Skeletal muscle cell (primary cell): ENCODE measurements at places on chromosomes 4 and X.

DNA sequence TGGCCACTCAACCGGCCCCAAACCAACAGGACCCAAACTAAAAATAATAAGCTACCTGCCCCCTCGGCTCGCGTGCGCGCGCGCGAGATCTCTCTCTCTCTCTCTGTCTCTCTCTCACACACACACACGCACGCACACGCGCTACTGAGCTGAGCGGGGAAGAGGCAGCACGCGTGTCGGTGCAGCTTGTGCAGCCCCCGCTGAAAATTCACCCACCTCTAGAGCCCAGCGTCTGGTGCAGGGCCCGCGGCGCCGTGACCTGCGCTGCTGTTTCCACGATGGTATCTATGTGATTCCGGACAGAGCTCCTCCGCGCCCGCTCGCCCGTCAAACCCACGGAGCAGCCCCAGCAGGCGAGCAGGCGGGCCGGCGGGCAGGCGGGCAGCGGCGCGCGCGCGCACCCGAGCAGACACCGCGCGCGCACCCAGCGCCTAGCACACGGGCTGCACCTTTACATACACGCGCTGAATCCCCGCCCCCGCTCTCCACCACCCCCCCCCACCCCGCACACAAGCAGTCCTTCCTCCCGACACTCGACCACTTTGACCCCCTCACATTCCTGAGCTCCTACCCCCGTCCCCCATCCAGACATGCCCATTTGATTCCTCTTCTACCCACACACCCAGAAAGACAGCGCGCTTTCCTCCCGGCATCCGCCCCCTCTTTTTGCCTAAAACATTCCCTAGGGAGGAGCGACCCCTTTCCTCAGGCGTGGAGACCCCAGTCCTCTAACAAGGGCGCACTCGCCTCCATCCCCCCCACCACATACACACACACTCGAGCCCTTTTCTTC lies 1.0 kb downstream of the SLITRK4 start:
- no peak for DNase-seq

GRCh38 chr4:156977435-156978160 lies 6.0 kb upstream of the PDGFC start:
- DNase-seq = peak; percentile 94

- DNase-seq = no peak
Observed at GRCh38 chr4:1883583-1883982, 12.4 kb downstream of the NSD2 start.

DNA sequence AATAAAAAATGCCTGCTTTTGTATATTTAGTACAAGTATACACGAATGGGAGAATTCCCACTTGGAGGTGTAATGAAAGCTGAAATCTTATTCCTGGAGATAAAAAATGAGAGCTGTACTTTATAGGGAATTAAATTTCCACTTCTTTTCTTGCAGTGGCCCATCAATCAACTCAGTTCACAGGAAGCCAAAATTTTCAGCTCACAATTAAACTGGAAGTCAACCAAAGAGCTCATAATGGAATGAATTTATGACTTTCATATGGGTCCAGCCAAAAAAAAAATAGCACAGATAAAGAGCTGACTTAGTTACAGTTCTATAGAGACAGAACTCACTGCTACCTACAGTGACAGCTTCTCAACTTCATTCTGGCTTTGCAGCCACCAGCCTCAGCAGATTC lies 115.2 kb upstream of the TBC1D9 start:
- DNase-seq = no peak

GRCh38 chrX:2595258-2595657 lies 94.5 kb upstream of the DHRSX start:
- no peak for DNase-seq

GRCh38 chrX:107718156-107718621 lies 57.4 kb downstream of the TSC22D3 start:
- peak; percentile 63 for DNase-seq

DNA sequence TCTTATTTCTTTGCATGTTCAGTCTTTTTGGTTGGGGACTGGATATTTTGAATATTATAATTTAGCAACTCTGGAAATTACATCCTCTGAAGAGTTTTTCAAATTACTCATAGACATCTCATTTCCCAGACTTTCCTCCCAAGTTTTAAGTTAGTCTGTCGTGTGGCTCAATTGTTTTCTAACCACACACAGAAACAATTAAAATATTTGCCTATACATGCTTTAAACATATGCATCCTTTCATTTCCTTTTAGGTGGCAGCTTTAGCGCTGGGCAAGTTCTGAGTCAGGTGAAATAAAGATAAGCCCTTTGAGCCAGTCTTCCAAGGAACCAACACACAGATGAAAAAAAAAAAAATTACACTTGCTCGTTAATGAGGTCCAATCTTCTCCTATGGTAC lies 307.0 kb upstream of the SPOCK3 start:
- DNase-seq = no peak

DNA sequence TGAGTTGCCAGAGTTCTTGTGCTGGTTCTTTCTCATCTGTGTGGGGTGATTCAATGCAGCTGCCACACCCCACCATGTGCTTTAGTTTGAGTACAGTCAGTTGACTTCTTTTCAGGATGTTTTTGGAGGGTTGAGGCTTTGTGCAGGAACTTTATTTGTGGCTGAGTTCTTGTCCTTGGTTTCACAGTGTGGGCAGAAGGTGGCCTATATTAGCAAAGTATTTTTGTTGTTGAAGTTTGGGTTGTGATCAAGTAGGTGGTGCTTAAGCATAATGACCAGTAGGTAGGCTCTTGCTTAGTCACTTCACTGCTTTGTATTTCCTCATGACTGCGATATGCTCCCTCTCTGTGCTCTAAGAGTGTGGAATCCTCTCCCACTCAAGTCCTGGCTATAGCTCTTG lies 80.3 kb downstream of the ARHGAP24 start:
- DNase-seq = peak; percentile 23

DNA sequence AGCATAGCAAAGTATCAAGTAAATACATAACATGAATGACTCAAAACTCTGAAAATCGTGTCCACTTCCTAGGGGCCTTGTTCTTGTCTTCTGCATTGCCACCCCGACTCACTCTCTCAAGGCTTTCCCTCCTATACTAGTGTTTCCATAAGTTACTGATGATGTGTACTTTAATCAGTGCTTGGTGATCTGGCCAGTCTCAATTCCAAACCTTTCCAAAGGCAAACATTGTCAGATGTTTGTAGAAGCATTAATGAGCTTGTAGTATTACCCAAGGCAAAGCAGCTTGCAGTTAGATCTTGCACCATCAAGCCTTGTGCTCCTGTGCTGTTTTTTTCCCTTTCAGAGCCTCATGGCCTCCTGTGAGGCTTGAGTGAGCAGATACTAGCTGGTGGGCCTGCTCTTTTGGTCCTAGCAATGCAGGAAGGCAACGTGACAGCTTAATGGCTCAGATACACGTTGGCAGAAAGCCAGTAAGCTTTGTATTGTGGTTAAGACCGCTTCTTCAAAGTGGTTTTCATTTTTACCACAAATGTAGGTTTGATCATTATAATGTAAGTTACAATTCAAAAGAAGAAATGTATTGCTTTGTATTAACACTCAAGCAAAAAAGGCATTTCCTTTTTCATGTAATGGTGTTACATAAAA lies 51.8 kb downstream of the RBPJ start:
- DNase-seq = peak; percentile 44

GRCh38 chrX:13923845-13924244 lies 105.8 kb downstream of the GEMIN8 start:
- DNase-seq = no peak

DNA sequence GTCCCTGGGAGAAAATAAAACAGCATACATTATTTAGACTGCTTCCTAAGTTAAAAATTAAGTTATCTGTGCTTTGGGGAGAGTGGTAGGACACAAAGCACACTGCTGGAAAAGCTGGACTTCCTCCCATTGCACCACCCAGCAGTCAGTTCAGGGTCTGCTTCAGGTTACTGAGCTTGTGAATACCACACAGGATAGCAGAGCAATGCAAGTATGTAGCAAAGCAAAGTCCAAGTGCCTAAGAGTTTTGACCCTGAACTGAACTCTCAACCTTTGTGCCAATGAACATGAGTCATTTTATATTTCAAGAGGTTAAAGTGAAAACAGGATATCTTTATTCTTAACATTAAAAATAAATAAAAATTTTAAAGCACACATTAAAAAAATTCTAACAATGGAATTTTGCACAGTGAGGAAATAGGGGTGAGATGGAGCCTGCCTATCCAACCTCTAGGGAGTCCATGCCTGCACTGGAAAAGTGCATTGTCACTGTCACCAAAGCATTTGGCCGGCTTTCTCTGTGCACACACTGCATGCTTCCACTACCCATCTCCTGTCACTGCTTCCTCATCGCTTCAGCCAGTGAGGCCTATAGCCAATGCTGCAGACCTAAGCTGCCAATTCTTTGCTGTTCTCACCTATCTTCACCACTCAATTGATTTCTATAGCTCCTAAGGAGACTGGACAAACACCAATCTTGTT lies 50.9 kb downstream of the ABCG2 start:
- no peak for DNase-seq

DNA sequence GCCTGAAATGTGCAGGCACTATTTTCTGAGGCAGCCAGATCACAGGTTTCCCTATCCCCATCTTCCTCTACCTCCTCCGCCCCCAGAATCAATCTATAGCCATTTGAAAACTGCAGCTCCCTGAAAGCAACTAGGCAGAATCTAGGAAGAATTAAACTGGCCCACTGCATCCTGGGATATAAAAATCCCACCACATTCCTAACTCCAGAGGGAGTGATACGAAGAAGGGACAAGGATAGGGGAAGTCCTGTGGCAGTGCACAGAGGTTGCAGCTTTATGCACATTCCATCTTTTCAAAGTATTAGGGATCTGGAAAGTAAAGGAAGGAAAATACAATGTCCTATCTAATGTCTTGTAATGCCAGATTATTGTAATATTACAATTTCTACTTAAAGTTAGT lies 18.3 kb upstream of the HERC3 start:
- DNase-seq = no peak

DNA sequence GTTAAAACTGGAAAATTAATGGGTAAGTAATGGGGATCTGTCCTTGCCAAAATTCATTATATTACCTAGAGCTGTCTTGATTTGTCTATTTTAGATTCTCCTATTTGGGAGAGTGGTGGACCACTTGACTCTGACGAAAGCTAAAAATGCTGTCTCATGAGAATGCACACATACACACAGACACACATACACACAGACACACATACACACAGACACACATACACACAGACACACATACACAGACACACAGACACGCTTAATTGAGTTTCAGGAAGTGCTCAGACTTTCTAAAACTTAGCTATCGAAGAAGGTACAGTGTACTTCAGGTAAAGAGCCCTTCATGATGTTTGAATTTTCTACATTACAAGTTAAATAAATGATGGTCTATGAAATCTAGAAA lies 279.5 kb downstream of the ANKRD50 start:
- no peak for DNase-seq

DNA sequence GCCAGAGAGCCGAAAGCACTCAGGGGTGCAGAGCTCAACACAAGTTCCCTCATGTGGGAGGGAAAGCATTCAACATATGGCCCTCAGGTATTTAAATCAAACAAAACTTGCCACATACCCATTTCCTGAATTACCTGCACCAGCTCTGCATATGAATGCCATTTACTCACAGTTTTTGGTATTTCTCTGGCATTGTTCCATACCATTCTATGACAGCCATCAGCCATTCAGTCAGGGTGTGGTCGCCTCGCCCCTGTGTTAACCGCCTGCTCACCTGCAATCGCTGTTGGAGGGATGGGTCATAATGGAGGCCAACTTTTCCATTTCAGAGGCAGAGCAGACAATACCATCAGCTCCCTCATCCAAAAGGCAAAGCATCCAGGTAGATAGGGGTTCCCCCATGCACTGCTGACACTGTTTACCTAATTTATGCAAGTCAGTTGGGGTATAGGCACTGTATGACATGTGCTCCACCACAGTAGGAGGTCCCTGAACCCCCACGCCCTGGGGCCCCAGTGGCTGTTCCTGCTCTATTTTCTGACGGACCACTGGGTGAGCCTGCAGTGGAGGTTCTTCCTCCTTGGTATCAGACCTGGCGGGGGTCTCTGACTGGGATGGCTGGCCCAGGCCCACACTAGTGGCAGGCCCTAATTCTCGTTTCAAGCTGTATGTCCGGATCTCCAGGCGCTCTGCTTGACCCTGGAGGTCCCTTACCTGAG lies 227.1 kb downstream of the ADGRL3 start:
- DNase-seq = no peak

GRCh38 chr4:75924309-75924827 lies 16.4 kb downstream of the NAAA start:
- no peak for DNase-seq

- no peak for DNase-seq
Observed at GRCh38 chrX:93332329-93332728, 341.0 kb downstream of the NAP1L3 start.

GRCh38 chrX:134368126-134368525 lies 91.8 kb upstream of the HPRT1 start:
- DNase-seq = no peak

- no peak for DNase-seq
Observed at GRCh38 chr4:128820671-128821070, 11.2 kb downstream of the JADE1 start.

DNA sequence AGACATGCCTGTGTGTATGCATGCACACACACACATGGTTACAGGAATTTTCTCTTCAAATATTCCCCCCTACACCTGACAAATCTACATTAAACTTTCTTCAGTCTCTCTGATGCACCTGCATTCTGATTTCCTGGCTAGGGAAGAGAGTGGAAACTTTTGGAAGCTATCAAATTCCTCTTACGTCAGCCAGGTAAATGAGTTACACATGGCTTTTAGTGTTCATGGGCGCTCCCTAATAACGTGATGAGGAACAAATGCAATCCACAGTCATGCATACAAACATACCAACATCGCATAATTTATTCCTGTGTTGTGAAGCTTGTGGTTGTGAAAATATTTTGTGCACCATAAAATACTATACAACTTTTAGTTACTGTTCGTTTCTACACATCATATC lies 34.9 kb downstream of the BMP3 start:
- DNase-seq = no peak

GRCh38 chr4:75950213-75950815 lies 9.5 kb upstream of the NAAA start:
- no peak for DNase-seq

GRCh38 chr4:150224896-150225591 lies 146.8 kb downstream of the DCLK2 start:
- DNase-seq = peak; percentile 93

GRCh38 chr4:48913346-48913745 lies 6.8 kb upstream of the OCIAD2 start:
- DNase-seq = peak; percentile 84

GRCh38 chr4:182896421-182896820 lies 20.8 kb downstream of the DCTD start:
- no peak for DNase-seq

- no peak for DNase-seq
Observed at GRCh38 chr4:101669138-101669831, 121.2 kb upstream of the BANK1 start.

DNA sequence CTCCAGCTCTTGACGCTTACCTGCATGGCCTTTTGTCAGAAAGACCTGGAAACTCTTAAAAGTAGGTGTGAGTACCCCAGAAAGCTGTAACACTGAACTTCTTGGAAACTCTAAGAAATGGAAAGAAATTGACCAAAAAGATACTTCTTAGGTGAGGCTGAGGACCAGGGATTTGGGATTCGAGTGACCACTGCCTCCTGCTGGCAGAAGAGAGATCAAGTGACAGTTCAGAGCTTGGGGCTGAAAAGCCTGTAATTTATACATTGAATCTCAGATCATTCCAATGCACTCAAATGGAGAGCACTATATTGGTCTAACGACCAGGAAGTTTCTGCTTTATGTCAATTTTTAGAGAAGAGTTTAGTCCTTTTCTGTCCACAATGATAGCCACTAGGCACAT lies 204.6 kb downstream of the PDGFRA start:
- peak; percentile 8 for DNase-seq
